SHP77 treated with DMSO at 0.1 percent for 48 hours (cell line): ENCODE measurements at places on chromosomes 5 and 9.

DNA sequence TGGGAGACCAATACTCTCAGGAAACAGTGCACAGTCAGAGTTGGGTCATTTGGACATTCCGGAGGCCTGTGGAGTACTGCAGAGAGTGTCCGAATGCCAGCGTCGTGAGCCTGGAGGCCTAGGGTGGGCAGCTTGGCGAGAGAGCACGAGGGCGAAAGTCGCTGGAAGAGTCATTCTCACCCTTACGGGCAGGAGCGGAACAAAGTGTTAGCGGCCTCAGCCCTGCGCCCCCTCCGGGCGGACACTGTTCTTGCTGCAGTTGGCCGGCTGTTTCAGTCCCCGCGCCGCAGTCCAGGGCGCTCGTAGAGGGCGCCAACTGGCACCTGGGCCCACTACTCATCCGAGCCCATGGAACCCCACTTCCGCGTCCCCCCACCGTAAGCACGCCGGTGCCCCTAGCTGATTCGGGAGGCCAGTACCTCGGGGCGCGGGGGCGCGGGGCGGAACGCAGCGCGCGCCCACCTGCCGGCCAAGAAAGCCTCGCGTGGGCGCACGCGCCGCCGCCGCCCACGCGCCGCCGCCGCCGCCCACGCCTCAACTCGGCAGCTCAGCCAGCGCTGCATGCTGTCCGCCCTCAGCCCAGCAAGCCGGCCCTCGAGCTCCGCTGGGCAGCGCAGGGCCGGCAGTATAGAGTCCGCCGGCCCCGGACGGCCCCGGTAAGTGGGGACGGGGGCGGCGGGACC is 99.7 kb upstream of the CCL21 start:
- DNase-seq = no peak

DNA sequence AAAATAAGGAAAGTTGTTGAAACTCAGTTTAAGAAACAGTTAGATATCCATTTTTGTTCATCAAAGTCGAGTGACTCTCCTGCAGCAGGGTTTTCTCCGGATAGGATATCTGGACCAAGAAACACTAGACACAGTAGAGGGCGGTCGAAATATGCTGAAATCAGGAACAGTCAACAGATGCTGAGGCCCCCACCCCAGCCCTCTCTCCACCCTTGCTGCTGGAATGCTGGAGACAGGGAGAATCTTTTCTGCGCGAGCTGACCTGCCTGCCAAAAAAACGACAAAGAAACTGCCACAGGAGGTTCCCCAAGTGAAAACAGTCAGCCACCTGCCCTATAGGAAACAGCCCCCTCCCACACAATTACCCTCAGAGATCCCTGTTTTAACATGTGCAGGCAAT is 4.3 kb upstream of the IL13 start:
- no peak for DNase-seq

DNA sequence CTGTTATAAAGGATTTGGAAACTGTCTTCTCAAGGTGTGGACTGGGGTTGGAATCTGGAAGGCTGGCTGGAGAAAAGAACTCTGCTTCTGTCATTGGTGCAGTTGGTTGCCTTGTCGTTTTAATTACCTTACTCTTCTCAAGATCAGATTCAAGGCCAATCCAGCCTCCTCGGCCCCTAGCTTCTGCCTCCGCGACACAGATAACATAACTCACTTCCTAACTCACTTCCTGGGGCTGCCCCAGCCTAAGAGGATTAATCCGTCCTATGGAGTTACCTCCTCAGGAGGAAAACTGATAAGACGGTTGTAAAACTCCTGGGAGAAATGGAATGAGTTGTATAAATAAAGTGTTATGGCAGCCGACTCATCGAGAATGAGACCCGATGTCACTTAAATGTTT is 389.1 kb upstream of the WWC1 start:
- DNase-seq = no peak

DNA sequence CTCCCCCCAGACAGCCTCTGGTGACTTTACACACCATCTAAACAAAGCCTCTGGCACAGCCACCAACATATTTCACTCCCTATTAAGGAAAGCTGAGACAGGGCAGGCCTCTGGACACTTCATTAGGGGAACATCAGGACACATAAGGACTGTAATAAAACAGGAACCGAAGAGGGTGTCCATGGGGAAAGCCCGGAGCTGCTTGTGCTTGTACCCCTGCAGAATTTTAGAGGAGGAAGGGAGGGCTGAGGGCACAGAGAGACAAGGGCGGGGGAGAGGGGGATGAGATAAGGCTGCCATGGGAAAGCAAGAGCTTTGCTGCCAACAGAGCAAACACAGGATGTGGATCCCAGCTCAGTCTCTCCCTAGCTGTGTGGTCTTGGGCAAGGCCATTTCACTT is 138.4 kb downstream of the ASTN2 start:
- peak; percentile 81 for DNase-seq

- DNase-seq = no peak
Observed at GRCh38 chr5:88694023-88694679, 188.8 kb downstream of the MEF2C start.
